Activated naive CD4-positive, alpha-beta T cell treated with anti-CD3 and anti-CD28 coated beads, Interleukin-2, amount 50 U/mL, for 72 hours (primary cell): ENCODE measurements at places on chromosomes 5 and 9.

- no peak for DNase-seq
Observed at GRCh38 chr5:159338118-159338517, 7.8 kb upstream of the IL12B start.

GRCh38 chr5:174719793-174720611 is 4.4 kb upstream of the MSX2 start:
- DNase-seq, result no peak

DNA sequence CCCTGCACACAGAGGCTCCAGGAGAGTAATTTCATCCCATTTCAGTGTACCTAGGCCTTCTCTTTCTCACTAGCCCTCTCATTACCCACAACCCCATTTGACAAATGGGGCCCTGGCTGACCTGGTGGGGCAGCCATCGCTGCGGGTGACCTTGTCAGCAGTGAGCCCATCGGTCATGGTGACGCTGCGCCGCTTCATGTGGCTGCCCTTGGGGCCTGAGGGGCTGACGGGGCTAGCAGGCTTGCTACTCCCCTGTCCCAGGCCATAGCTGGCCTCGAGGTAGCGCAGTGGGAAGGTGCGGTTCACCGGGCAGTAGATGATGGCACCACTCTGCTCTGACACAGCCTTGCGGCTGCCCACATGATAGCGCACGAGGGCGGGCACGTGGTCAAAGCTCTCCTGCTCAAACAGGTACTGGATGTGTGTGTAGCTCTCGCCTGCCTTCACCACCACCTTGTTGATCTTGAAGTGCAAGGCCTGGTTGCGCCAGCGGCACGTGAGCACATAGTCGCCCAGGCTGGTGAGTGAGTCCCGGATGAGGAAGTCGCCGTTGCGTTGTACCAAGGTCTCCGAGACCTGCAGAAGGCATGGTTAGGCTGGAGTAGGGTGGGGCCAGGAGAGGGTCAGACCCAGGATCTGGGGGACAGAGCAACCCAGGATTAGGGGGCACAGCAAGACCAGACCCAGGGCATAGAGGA is 14.1 kb upstream of the TOR2A start:
- no peak for DNase-seq

DNA sequence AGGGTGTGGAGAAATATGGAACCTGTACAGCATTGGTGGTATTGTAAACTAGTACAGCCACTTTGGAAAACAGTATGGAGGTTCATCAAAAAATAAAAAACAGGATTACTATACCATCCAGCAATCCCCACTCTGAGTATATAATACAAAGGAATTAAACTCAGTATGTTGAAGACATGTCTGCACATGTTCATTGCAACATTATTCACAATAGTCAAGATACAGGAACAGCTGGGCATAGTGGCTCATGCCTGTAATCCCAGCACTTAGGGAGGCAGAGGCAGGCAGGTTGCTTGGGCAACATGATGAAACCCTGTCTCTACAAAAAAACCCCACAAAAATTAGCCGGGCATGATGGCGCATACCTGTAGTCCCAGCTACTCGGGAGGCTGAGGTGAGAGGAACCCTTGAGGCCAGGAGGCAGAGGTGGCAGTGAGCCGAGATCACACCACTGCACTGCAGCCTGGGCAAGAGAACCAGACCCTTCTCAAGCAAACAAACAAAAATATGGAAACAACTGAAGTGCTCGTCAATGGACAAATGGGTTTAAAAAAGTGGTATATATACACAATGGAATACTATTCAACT is 63.6 kb downstream of the TMEM174 start:
- DNase-seq, result no peak

GRCh38 chr9:137309368-137310188 is 7.5 kb upstream of the NRARP start:
- DNase-seq, result no peak

DNA sequence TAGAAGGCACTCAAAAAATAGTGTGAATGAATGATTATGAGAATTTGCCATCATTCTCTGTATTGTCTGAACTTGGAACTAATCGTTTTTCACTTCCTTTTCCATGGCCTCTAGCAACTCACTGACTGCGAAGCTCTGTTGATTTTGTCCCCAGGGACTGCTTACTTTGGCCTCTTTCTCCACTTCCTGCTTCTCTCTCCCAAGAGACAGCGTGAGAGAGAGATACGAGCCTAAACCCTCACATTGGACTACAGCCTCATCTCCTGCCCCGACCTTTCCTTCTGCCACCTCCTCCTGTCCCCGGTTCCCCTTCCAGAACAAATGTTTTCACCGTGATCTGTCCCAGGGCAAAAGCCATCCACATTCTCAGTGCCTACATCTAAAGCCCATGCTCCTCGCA is 300.8 kb upstream of the PANK3 start:
- no peak for DNase-seq

GRCh38 chr9:21266733-21267484 is 27.1 kb upstream of the IFNA14 start:
- DNase-seq, result no peak

GRCh38 chr5:37005946-37006540 is 129.5 kb downstream of the NIPBL start:
- no peak for DNase-seq

DNA sequence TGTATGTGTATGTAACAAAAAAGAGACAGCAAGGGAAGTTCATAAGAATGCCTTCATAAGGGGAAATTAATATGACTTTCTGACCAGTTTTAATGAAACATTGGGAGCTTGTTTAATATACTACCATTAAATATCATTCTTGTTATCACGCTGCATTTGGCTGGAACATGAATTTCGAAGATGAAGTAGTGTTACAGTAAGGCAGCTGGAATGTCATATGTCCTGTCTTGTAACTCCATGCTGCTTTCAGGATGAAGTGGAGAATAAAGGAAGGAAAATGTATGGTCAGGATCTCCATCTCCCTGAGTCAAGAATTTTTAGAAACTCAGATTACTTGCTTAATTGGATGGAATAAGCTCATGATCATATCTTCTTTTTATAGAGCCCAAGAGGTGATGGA is 61.5 kb upstream of the DMAC1 start:
- no peak for DNase-seq

DNA sequence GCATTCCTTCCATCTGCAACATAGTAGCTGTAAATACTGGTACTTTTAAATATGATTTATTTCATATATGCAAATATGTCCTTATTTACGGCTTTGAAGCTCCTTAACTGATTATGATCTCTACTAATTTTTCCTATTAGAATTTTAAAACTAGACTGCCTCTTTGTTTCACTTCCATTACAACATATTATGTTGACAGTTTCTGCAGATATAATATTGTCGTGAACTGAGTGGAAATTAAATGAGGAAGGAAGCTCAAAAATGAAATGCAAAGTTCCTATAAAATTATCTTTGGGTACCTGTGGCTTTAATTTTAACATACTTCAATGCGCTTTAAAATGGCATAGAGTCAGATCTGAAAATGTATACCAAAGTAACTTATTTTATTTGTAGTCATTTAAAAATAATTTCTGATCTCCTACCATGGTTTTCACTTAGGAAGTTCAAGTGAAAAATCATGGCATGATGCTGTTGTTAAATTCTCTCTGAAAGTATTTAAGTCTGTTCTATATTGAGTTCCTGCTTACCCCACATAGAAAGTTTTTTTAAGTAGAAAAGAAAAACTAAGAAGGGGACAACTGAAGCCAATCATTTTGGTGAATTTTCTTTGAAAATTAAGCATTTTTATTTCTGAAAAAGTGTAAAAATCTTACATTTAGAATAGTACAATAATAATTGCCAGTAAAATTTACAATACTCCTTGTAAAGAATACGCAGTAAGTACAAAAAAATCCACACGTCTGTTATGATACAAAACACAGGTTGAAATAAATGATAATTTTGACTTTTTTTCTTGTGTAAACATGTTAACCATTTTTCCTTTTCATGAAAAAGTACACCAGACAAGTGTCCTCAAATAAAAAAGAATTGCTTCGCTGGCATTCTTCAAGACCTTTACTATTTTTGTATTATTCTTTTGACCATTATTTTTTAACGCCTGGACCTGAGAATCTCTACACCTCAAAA is 2.6 kb downstream of the FOXD1 start:
- no peak for DNase-seq

DNA sequence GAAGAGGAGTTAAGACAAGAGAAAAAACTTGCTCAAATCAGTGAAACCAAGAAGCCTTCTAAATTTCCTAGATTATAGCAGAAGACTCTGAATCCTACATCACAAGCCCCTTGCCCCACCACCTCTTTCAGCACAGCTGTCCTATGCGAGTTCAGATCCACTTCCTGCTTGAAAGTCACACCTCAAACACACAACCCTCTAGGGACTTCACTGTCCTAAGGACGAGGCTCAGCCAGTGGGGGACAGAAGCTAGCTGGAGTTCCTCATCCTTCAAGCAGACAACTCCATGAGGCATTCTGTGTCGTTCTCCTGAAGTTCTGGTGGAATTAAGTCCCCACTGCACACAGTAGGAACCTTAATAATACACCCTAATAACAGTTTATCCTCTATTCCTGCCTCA is 44.3 kb downstream of the NRG2 start:
- DNase-seq, result no peak

DNA sequence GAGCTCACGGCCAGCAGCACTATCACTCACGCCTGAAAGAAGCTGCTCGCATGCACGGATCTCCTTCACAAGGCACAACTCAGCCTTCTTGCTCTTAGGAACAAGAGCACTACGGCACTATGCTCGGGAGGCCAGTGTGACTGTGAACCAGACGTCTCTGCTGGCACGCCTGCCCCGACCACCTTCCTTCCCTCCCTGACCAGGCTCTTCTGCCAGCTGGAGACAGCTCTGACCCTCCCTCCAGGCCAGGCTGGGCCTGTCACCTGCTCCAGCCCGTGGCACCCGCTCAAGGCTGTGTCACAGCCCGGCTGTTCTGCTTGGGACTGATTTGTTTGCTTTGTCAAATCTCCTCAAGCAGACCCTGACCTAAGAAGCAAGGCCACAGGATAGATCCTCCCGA is 7.0 kb downstream of the TBC1D9B start:
- DNase-seq, result no peak

DNA sequence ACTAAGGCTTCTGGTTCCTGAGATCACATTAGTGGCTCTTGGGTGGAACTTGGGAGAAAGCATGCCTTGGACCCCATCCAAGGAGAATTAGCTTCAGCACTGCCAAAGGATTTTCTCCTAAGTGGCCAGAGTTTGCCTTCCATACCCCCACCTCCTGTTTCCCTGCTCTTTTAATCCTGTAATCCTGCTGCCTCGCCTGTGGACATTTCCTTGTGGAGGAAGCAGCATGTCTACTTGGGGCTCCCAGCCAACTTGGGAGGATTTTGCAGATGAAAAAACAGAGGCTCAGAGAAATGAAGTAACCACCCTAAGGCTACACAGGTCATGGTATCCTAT is 1.6 kb downstream of the ARSI start:
- DNase-seq, result no peak

GRCh38 chr5:174327317-174327864 is 281.9 kb downstream of the NSG2 start:
- DNase-seq, result no peak

GRCh38 chr5:40217553-40217952 is 462.2 kb upstream of the PTGER4 start:
- no peak for DNase-seq

GRCh38 chr5:41790038-41790776 is 80.0 kb downstream of the OXCT1 start:
- DNase-seq, result no peak

- DNase-seq, result no peak
Observed at GRCh38 chr5:149583394-149583793, 2.1 kb downstream of the ARHGEF37 start.

- peak; percentile 84 for DNase-seq
Observed at GRCh38 chr5:76404223-76405211, 1.4 kb downstream of the IQGAP2 start.

- DNase-seq, result no peak
Observed at GRCh38 chr5:16579142-16579847, 37.5 kb downstream of the RETREG1 start.

- DNase-seq, result no peak
Observed at GRCh38 chr9:131574730-131575640, 29.7 kb downstream of the PRRT1B start.

GRCh38 chr5:114953565-114953964 is 216.1 kb downstream of the TRIM36 start:
- DNase-seq, result no peak

DNA sequence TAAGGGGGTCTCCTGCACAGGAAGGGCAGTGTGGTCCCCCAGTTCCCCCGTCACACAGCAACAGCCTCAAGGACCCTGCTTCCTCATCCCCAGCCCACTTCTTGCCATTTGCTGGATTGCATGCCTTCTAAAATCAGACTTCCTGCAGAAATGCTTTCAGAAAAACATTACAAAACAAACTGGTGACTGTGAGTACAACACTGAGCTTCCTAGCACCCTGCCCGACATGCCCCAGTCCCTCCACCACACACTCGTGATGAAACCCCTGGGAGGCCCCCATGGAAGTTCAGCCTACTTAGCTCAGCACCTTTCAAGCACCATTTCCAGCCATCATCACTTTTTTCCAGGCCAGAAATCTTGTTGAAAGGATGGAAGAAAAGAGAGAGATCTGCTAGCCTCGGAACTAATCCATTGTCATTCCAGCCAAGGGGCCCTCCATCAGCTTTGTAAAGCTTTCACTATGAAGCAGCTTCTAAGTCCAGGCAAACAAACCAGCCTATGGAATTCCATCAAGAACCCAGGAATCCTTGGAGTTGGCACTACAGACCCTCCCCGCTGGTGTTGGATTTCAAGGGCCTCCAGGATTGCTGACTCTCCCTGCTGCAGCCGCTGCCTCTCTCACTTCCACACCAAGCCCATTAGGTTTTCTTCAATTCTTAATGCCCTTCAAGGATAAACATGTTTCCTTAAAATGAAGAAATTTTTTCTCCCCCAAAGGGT is 114.6 kb downstream of the C5orf15 start:
- DNase-seq, result no peak

DNA sequence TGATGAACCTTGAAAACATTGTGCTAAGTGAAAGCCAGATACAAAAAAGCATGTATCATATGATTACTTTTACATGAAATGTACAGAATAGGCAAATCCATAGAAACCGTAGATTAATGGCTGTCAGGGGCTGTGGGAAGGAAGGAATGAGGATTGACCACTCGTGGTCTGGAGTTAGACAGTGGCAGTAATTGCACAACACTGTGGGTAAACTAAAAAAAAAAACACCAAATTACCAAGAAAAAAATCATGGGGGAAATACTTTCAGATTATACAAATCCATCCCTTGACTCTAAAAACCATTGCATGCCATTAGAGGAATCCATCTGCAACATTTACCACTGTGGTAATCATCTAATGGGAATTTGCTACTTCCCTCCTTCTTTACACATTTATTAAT is 140.0 kb downstream of the SIL1 start:
- no peak for DNase-seq

- peak; percentile 34 for DNase-seq
Observed at GRCh38 chr9:135978642-135979546, 17.7 kb upstream of the UBAC1 start.

DNA sequence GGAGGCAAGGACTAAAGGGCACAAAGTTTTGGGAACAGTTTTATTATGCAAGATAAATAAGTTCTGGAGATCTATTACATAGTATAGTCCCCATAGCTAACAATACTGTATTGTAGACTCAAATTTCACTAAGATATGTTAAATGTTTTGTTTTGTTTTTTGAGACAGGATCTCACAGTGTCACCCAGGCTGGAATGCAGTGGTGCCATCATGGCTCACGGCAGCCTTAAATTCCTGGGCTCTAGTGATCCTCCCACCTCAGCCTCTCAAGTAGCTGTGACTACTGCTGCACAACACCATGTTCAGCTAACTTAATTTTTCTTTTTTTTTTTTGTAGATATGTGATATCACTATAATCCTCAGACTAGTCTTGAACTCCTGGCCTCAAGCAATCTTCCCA is 109.6 kb downstream of the TRIM32 start:
- no peak for DNase-seq

GRCh38 chr9:127185931-127186781 is 63.7 kb upstream of the ANGPTL2 start:
- DNase-seq, result no peak

GRCh38 chr9:12878351-12878978 is 103.6 kb downstream of the LURAP1L start:
- DNase-seq, result no peak
